Activated T-cell treated with anti-CD3 and anti-CD28 coated beads for 48 hours (primary cell): ENCODE measurements at places on chromosomes 5 and 9.

GRCh38 chr9:125635888-125636287 is 71.1 kb downstream of the MAPKAP1 start:
- no peak for DNase-seq

GRCh38 chr9:78552802-78553201 is 255.9 kb downstream of the PSAT1 start:
- no peak for DNase-seq

DNA sequence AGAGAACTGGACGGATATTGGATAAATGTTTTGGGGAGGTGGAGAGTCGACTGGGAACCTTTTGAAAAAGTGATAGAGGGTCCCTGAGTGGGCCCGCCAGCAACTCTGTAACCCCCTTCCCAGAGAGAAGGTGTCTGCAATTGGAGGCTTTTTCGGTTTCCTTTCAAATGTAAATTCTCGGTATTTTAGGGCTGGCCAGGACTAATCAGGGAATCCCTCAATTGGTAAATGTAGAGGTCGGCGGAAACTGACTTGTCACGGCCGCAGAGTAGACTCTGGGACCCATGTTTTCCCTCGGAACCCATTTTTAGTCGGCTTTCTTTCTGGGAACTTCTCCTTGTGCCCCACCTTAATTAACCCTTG is 524 bp downstream of the CCNB1 start:
- DNase-seq: no peak

DNA sequence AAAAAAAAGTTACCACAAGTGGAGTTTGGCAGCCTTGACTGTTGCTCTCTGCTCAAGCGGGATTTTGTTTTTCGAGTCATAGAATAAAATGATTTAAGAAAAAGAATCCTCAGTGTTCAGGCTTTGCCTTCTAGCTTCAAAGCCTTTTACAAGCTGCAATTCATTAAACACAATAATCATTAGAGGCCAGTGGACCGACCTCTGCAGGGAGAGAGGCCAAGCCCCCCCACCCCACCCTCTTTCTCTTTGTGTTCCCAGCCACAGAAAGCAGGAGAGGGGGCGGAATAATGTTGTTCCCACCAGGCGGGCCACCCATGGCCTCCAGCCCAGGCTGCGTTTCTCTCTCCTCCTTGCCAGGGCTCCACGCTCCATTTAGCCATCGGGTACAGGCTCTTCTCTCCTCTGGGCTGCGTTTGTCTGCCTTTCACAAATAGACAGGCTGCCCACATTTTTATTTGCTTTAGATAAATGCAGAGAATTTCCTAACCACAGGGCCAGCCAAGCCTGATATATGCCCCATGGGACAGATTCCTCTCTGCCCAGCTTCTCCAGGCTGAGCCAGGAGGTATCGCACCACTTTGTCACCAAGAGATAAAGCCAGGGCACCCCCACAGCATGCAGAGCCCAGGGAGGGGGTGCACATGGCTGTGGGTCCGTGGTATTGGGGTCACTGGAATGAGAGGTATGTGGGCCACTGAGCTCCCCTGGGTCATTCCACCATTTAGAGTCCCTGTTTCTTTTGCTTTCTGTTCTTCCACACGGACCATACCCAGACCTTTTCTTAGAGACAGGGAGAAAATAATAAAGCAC is 318.8 kb downstream of the PIK3R1 start:
- no peak for DNase-seq

DNA sequence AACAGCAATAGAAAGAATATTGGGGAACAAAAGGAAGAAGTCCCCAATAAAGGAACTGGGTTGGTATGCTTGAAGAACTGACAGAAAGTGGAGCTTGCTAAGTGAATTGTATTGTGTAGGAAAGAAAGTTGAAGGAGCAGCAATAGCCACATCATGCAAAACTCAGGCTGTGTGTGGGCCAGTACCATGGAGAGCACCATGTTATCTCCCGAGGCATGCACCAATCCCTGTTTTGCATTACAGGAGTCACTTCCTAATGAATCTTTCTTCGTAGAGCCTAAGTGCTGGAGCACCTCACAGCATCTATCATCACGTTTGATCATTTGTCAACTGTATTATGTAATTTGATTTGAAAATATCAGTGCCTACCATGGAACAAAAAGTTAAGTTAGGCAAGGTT is 137.7 kb upstream of the NMUR2 start:
- no peak for DNase-seq

- DNase-seq: no peak
Observed at GRCh38 chr5:11234501-11234911, 473.5 kb upstream of the DAP start.
